ENCODE measurements at places on chromosomes 3 and 15.

GRCh38 chr15:97316362-97316761 is 644.1 kb upstream of the ARRDC4 start:
- no peak for DNase-seq

GRCh38 chr15:23823508-23823907 is 136.4 kb upstream of the NDN start:
- DNase-seq, result no peak

DNA sequence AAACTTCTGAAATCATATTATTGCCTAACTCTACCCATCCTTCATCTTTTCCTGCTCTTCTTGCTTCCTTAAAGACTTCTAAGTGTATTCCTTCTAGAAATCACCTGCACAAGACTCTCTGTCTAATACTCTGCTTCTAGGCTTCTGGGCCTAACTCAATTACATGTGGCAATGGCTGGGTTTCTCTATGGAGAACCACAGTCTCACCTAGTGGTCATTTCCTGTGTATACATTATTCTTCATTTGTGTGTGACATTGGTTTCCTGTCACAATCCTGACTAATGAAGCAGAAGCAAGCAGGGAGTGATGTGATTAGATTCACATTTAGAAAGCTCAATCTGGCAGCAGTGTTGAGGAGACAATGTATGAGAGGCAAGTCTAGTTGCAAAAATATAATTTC is 16.9 kb upstream of the CLDN1 start:
- no peak for DNase-seq

GRCh38 chr15:78360958-78361718 is 21.0 kb downstream of the CRABP1 start:
- no peak for DNase-seq

DNA sequence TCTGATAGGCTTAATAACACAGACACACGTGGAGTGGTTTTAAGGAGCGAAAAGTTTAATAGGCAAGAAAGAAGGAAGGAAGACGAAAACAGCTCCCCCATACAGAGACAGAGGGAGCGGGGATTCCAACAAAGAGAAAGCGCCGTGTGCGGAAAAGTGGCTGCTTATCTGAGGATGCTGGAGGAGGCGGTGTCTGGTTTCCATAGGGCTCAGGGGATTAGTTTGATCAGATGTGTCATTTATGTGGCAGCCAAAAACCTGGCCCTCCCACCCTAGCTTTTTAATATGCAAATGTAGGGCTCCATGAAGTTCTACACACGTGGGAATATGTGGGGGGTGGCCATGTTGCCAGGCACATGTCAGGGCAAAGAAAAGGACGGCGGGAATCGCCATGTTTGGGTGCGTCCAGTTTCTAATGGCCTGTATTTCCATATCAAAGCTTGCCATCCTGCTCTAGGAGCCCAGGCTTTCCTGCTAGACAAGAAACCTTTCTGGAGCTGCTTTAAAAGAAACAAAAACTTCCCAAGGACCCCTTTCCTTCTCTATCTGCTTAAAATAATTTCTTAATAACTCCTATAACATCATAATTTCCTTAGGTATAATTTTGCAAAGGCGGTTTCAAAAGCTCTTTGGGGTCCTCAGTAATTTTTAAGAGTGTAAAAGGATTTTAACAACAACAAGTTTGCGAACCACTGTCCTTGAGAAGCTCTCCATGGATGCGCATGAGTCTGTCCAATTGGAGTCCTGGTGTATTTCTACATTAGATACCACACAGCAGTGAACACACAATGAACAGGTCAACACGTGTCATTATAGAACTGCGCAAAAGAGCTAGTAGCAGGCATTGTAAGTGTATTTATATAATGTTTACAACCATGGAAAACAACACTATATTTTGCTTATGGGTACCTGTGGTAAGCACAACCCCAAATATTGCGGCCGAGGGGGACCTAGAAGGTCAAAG is 622 bp upstream of the ZNF589 start:
- DNase-seq, result no peak

DNA sequence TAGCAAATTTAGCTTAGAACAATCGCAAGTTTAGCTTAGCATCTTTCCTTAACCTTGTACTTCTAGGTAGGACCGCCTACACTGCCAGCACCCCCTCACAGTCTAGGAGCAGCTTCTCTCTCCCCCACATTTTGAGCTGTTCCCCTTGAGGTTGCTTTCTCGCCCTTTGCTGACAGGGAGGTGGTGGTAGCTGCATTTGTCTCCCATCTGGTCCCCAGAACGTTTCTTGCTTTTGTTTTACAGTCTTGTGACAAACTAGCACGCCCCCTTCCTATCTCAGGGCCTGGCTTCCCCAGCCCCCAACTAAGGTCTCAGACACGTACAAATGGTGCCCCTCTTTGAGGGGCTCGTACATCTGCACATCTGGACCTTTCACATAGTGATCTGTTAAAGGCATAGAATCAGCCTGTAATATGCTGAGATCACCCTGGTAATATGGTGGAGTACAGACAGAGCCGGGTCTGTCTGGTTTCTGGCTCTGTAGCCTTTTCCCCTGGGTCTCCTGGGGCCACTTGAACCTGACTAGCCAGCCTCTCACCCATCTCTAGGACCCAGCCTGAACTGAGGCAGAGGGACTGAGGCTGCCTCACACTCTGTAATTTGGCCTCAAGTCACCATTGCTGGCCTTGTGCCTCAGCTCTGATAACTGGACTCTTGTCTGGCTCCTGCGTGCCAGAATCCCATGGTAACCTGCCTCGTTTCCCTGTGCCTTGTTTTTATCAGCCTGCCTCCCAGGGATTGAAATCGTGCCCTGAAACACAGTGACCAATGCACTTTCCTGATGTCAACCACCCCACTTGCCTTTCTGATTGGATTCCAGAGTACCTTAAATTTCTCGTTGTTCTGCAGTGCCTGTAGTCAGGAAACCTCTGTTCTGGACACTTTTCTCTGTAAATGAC is 27.7 kb downstream of the CRTC3 start:
- DNase-seq, result no peak

DNA sequence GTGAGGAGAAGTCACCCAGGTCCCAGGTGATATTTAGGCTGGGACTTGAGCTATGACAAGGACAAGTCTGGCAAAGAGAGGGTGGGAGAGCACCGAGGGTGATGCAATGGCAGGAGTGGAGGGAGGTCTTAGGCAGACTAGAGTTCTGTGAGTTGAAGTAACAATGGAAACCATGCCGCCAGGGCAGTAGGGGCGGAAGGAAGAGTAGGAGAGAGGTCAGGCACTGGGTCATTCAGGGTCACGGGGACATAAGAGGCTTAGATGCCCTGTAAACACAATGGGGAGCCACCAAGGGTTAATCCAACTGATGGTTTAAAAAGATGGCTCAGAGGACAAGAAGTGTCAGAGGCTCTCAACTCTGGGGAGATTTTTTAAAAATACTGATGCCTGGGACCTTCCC is 199.7 kb upstream of the LRTM1 start:
- no peak for DNase-seq

GRCh38 chr3:157122116-157122515 is 37.8 kb downstream of the CCNL1 start:
- no peak for DNase-seq

DNA sequence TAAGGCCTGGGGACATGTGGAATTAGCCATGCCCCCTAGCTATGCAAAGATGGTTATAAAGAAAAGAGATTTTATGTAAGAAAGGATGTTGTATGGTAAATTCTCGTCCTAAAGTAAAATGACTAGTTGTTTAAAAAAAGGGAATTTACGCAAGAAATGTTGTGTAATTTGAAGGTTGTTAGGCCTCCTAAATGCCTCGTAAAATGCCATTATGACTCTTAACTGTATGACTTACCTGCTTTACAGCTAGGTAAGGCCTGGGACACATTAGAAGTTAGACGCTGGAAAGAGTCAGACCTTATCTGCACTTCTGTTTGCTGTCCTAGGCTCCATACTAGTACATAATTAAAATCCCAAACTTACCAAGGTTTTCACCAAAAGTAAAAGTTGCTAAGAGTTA is 17.5 kb upstream of the HHATL start:
- no peak for DNase-seq

GRCh38 chr15:41848631-41849030 is 10.0 kb downstream of the PLA2G4B start:
- no peak for DNase-seq
